RPMI8226 (cell line): ENCODE measurements at places on chromosomes 1 and 21.

- no peak for DNase-seq
Observed at GRCh38 chr1:7172804-7173203, 387.6 kb downstream of the CAMTA1 start.

GRCh38 chr1:117846674-117847425 is 82.6 kb downstream of the GDAP2 start:
- DNase-seq: no peak

DNA sequence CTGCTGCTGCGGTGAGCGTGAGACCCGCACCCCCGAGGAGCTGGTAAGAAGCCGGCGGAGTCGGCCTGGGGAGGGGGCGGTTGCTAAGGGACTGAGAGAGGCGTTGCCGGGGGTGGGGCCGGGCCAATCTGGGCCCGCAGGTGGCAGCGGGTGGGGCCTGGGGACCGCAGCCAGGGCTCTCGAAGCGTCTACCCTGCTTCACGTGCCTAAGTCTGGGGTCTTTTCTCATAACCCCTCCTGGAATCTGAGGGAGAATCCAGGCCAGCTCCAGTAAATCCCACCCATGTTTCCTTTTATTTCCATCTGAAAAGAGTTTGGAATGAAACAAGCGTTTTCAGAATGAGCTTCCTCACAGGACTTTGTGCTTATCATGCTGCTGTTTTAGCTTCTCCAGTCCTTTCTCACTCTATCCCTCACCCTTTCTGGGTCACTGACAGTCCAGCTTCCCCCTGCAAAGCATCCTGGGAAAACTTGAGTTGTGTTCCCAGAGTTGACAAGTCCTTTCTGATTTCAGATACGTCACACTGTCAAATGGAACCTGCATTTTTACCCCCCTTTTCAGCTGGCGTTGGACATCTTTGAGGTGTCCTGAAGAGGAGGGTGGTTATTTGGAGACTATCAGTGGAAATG is 431 bp downstream of the CLCN6 start:
- DNase-seq: peak; percentile 36

DNA sequence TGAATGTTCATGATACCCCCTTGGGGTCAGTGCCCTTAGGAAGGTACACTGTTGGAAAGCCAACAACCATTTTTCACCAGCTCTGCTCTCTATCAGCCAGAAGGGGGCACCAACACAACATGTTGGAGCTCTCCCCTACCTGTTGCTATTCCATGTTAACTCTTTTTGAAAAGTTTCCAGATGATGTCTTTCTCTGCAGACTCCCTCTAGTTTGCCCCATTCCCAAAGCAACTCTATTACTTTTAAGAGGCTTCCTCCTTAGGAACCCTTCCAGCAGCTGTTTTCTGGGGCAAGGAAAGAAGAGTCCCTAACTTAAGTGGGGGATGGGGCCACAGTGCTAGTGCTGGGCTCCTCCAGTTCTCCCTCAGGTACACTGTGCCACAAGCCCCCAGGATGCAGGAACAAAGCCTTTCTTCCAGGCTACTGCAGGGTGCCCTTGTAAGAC is 22.9 kb upstream of the NDC1 start:
- peak; percentile 77 for DNase-seq
